ENCODE measurements at places on chromosomes 3 and 15. TPM values are rescaled to one million over a fixed set of nuclear protein-coding genes. Genes with fewer than 3 reads are reported as not detected.
A peak's percentile ranks its signal among the peaks of the same experiment; 100 is the strongest.

The CCDC39 gene
- polyA plus RNA-seq = 9.8 TPM

GRCh38 chr3:177569875-177570657 is 372.8 kb upstream of the TBL1XR1 start:
- DNase-seq = no peak

DNA sequence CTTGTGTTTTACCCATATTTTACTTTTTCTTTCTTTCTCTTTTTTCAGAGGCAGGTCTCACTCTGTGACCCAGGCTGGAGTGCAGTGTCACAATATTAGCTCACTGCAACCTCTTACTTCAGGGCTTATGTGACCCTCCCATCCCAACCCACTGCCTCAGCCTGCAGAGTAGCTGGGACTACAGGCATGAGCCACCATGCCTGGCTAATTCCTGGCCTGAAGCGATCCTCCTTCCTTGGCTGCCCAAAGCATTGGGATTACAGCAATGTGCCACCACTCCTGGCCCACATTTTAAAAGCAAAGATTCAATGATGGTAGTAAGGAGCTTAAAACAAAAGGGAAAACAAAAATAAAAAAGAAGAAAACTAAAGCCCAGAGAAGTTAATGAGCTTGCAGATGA is 11.1 kb upstream of the CDV3 start:
- no peak for DNase-seq

DNA sequence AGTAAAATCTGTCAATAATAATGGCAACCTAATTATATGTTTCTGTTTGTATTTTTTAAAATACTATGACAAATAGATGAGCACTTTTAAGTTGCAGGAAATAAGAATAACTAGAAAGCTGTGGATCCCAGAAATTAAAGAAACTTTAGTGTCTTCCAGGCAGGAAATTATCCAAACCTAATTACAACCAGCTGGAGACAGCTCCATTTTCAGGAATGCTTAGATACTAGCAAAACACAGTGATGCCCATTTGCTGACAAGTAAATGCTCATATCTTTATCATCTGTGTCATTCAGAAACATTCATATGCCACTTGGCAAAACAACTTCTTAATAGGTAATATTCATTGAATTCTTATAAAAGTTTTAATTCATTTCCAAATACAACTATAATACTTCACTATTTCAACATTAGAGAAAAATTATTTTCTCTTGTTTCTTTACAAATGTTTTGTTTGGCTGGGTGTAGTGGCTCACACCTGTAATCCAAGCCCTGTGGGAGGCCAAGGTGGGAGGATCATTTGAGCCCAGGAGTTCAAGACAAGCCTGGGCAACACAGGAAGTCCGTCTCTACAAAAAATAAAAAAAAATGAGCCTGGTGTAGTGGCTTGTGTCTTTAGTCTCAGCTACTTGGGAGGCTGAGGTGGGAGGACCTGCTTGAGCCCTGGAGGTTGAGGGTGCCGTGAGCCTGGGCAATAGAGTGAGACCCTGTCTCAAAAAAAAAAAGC is 169.1 kb upstream of the TSPAN3 start:
- no peak for DNase-seq

- DNase-seq = no peak
Measured at GRCh38 chr3:128294999-128295468, 141.8 kb downstream of the EEFSEC start.

- no peak for DNase-seq
Measured at GRCh38 chr3:145145461-145145860, 1015.5 kb downstream of the PLOD2 start.

The LARP6 gene
- 15.5 TPM for polyA plus RNA-seq

GRCh38 chr3:190366133-190366532 is 21.8 kb upstream of the CLDN16 start:
- no peak for DNase-seq

The ROBO1 gene
- 130 TPM for polyA plus RNA-seq

DNA sequence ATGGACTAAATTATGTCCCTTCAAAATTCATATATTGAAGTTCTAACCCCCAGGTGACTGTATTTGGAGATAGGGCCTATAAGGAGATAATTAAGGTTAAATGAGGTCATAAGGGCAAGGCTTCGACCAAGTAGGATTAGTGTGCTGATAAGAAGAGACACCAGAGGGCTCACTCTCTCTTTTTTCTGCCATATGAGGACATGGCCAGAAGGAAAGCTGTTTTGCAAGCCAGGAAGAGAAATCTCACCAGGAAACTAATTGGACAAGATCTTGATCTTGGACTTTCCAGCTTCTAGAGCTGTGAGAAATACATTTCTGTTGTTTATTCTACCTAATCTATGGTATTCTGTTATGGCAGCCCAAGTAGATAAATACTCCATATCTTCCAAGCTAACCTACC is 503.6 kb upstream of the NAALADL2 start:
- no peak for DNase-seq

The COL8A1 gene
- 9.0 TPM for polyA plus RNA-seq

DNA sequence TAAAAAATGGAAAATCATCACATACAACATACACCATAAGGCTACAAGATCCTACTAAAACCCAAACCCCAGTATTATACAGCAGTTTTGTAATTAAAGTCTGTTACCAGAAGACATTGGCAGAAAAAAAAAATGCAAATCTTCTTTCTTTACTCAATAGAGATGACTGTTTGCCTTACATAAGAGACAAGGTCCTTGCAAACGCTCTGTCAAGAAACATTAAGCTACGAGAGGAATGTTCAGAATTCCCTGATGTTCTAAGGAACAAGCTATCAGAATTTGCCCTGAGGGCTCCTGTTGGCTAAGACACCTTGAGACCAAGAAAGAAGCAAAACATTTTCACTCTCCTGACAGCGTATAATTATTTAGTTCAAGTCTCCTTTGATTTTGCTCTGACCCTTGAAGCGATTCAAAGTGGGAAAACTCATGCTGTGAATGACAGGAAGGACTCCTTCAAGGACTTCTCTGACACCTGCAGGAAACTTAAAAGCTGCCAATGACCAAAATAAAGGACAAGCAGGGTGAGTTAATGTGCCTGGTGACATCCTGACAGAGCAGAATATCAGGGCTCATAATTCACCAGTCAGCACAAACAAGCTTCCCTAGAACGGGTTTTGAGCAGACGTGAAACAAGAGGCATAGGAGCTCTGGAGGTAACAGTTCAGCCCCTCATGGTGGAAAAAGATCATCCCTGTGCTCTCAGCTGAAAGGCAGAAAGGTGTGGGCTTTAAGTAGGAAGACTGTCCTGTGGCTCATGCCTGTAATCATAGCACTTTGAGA is 2.5 kb downstream of the SCAMP2 start:
- DNase-seq = no peak

GRCh38 chr3:14890476-14890875 is 56.9 kb upstream of the NR2C2 start:
- DNase-seq = no peak

- no peak for DNase-seq
Measured at GRCh38 chr3:8825153-8825825, 55.9 kb upstream of the OXTR start.

- no peak for DNase-seq
Measured at GRCh38 chr3:107910713-107911259, 180.0 kb downstream of the CD47 start.

The TGM4 gene
- polyA plus RNA-seq = 0.18 TPM

The SCN11A gene
- 1.8 TPM for polyA plus RNA-seq

DNA sequence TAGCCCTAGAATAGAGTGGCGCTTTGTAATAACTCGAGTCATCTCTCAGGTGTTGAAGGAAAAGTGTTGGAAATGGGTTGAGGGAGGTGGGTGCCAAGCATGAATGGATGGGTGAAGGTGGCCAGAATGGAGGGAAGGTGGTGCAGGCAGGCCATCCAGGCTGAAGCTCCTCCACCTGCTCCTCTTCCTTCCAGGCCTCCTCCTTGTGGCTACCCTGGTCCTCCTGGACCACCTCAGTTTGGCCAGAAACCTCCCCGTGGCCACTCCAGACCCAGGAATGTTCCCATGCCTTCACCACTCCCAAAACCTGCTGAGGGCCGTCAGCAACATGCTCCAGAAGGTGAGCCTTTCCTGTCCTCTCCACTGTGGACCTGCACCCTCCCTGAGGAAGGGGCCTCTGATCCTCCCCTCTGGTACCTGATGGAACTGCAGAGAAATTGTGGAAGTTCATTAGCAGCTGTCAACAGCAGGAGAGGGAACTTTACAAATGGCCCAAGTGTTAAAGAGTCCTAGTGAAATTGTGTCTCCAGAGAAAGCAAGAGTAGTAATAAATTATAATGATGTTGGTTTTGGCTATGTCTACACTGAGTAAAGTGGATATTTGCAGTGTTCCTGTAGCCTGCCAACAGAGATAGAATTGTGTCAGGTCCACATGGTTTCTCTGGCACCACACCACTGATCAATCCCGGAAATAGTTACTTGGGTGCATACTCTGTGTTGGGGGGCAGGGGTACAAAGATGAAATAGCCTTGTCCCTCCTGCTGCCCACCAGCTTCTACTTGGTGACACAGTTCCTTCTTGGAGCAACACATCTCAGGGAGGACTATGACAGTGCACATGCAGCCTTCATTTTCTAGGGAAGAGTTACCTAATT is 1.6 kb downstream of the IL12A start:
- DNase-seq = no peak

DNA sequence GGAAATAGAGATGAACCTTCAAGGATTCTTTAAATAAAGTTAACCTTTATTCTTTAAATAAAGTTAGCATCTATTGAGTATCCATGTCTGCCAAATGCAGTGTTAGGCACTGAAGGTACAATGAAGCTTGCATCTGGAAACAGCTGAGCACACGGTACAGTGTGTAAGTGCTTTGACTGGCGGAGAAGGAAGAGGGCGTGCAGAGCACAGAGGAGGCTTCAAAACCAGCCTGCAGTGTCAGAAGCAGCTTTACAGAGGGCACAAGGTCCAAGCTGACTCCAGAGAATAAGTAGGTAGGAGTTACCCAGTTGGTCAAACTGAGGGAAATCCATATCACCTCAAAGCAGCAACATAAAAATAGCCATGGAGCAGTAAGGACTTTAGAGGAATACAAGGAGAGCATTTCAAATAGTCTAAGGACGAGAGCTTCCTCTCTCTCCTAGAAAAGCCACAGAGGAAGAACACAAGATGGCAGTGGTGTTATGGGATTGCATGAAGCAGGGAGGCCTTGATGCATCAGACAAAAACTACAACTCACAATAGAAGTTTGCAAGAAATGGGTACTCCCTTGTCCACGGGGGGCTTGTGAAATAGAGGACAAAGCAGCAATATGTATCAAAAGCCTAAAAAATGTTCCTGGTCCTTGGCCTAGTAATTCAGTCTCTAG is 60.3 kb upstream of the PPP2R3A start:
- no peak for DNase-seq

GRCh38 chr3:137329594-137329993 is 371.8 kb downstream of the IL20RB start:
- no peak for DNase-seq

The CYP19A1 gene
- not detected for polyA plus RNA-seq

DNA sequence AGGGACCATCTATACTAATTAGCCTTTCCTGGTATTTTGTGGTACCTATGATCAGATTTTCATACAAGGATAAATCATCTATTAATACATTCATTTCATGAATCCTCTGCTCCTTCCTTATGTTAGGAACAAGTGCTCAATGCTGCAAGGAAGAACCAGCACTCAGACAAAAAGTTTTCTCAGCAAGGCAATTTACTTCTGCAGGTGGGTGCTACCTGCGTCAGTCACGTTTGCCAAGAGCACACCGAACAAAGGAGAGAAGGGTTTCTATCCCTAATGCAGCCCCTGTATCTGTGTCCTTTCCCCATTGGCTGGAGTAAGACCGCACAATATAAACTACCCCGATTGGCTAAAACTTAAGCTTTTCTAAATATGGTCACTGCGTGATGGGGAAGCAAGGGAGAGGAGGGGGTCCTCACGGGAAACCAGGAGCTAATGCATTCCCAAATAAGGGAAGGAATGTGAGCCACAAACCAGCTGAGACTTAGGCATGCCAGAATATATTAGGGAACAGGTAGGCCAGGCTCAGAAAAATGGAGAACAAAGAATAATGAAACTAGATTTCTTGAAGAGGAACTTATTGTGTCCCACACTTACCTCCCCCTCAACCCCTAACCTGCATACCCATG is 76.5 kb downstream of the AQR start:
- no peak for DNase-seq

GRCh38 chr3:143565951-143566350 is 282.3 kb downstream of the SLC9A9 start:
- DNase-seq = no peak

The OCA2 gene
- 9.0 TPM for polyA plus RNA-seq

DNA sequence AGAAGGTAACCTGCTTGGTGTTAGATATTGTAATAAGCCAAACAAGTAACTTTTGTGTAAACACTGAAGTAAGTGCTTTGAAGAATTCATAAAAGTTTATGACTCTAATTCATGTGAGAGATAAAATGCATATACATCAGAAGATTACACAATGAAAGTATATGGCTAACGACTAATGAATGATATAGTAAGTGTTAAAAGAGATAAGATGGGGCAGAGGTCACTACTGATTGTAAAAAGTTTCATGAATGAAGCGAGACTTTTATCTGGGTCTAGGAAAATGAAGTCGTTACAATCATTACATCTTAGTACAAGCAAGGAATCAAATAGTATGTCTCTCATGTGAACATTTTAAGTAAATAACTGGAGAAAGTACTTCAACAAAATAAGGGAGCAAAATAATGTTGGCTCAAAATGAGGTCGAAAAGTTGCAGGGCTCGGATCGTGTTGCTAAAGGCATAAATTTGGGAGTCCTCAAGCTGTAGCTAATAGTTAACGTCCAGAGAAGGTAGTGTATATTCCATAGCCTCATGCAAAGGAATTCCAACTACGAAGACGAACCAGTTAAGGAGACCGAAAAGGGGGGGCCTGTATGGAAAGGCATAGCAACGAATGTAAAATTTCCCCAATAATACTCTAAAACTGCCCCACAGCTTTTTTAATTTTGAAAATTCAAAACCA is 984 bp upstream of the DUT start:
- DNase-seq = peak; percentile 15

DNA sequence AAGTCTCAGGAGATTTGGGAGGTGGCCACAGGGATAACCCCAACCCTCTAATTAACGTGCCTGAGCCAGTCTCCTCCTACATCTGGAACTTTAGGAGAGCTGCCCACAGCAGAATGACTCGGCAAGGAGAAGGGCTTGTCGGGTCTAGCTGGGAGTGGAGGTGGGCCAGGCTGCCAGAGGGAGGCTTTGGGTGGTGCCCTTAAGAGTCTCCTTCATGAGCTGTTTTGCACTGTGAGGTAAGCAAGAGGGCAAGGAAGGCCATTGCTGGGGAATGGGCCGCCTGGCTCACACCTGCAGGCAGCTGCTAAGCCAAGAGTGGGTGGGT is 3.6 kb upstream of the TNK2 start:
- no peak for DNase-seq

DNA sequence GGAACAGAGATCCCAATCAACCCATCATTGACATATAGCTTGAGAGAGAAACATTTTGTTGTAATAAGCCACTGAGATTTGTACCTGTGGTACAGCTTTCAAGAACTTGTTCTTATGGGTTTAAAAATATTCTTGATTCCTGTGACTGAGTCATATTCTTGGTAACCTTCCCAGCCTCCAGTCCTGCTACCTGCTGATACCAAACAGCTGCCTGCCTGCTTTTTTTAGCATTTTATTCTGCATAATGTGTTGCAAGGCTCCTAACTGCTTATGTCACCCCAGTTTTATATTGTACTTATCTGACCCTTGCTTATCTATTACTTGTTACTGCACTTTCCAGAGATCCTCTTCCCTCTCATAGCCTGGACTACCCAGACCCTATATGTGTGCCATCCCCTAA is 349.3 kb upstream of the SOX2 start:
- no peak for DNase-seq

GRCh38 chr15:42553554-42553953 is 4.9 kb downstream of the HAUS2 start:
- DNase-seq = no peak

- DNase-seq = no peak
Measured at GRCh38 chr3:21641959-21642358, 109.1 kb downstream of the ZNF385D start.

The ERICH6 gene
- polyA plus RNA-seq = 1.0 TPM
